Dermis microvascular lymphatic vessel endothelial cell (primary cell): ENCODE measurements at places on chromosomes 16 and 17. TPM values are rescaled to one million over a fixed set of nuclear protein-coding genes. Genes with fewer than 3 reads are reported as not detected.

Gene CHST6
- 0.64 and 1.0 TPM in 2 replicates for total RNA-seq

Gene RGS11
- 0.26 and 0.38 TPM in 2 replicates for total RNA-seq

Gene C17orf67
- total RNA-seq: 2.6 and 10.6 TPM in 2 replicates

Gene CD79B
- total RNA-seq: 0.51 and 3.0 TPM in 2 replicates

Gene MT4
- total RNA-seq: not detected in 2 replicates

Gene ITGB4
- 16.9 and 37.6 TPM in 2 replicates for total RNA-seq

Gene BMERB1
- total RNA-seq: 11.2 and 15.9 TPM in 2 replicates

Gene MRPL12
- 8.7 and 8.9 TPM in 2 replicates for total RNA-seq

Gene MT1H
- not detected in 2 replicates for total RNA-seq

Gene TEX14
- under 0.01 TPM in 2 replicates for total RNA-seq
